ENCODE measurements at places on chromosomes 6 and 20.

- no peak for DNase-seq
- H3K4me1 ChIP-seq: no peaks in the 10 kb centered on the region
- no peak overlapping the region for H3K4me3 ChIP-seq
- H3K27me3 ChIP-seq: no peaks in the 10 kb centered on the region
These were observed 156.4 kb upstream of the AKIRIN2 start for GRCh38 chr6:87858440-87858839.

GRCh38 chr6:141421378-141421777, 711.3 kb upstream of the GJE1 start:
- no peak overlapping the region for H3K4me3 ChIP-seq
- no peaks in the 10 kb centered on the region for H3K4me1 ChIP-seq
- DNase-seq: no peak
- H3K36me3 ChIP-seq: no peaks in the 10 kb centered on the region

DNA sequence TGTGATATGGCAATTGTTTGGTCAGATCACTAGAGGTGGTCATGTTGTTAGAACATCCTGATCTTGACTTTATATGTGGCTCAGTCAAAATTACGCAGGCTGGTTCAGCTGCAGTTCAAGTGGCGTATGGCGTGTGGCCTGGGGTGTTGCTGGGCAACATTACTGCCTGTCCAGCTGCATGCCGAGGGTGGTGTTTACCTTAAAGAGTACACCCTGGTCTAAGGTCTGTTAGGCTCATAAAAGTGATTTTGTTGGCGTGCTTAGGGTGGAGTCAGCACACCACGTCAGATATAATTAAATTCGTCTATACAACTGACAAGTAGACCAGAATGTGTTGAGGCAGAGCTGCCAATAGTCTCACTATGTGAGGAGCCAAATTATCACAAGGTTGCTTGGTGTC, 55.6 kb upstream of the NEDD9 start:
- no peaks in the 10 kb centered on the region for H3K36me3 ChIP-seq
- DNase-seq: peak; percentile 16
- no peaks in the 10 kb centered on the region for H3K27me3 ChIP-seq
- H3K27ac ChIP-seq: no peak overlapping the region
- no peak overlapping the region for H3K4me3 ChIP-seq
- no peaks in the 10 kb centered on the region for H3K4me1 ChIP-seq

DNA sequence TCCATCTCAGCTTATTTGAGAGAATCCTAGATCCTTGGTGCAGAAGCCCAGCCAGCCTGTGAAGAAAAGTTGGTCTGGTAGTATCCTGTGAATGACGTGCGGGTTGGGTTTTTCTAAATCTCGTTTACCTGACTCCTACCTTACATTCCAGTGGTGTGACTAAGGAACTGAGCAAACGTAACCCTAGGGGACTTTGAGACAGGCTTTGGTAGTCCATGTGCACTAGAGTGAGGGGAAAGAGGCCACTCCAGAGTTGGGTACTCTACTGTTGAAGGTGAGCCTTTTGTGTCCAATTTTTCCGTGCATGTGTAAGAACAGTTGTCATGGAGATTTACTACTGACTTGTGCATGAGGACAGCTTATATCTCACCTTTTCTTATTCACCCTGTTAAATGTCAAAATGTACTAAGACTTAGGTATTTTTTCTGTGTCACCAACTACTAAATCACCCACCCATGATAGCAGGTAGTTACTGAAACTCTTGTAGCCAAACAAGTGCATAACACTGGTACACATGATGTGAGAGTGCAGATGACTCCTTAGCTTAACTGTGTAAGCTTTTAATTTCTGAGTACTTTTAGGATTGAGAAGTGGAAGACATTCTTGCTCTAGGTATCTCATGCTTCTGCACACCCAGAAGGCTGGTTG, 26.3 kb upstream of the PLCG1 start:
- peaks cover 21% of the 10 kb centered on the region for H3K36me3 ChIP-seq
- DNase-seq: no peak
- H3K27ac ChIP-seq: no peak overlapping the region
- no peaks in the 10 kb centered on the region for H3K4me1 ChIP-seq

- no peak for DNase-seq
- H3K27me3 ChIP-seq: no peaks in the 10 kb centered on the region
- no peak overlapping the region for H3K27ac ChIP-seq
These were observed 43.5 kb downstream of the FNDC1 start for GRCh38 chr6:159212525-159213280.

DNA sequence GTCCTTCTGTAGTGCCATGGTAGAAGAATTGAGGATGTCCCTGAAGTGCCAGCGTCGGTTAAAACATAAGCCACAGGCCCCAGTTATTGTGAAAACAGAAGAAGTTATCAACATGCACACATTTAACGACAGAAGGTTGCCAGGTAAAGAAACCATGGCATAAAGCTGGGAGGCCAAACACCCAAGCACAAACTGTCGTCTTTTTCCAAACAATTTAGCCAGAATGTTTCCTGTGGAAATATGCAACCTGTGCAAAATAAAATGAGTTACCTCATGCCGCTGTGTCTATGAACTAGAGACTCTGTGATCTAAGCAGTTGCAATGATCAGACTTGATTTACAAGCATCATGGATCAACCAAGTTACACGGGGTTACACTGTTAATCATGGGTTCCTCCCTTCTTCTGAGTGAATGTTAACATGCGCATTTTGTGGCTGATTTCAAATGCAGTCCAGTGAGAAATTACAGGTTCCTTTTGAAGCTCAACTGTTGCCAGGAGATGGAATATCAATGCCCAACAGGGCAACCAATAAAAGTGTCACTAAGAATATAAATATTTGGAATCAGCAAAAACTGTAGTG, 674.9 kb downstream of the GRIK2 start:
- H3K27ac ChIP-seq: no peak overlapping the region
- no peak for DNase-seq
- no peaks in the 10 kb centered on the region for H3K4me1 ChIP-seq
- H3K4me3 ChIP-seq: no peak overlapping the region

- peaks cover 19% of the 10 kb centered on the region for H3K4me1 ChIP-seq
- H3K27me3 ChIP-seq: no peaks in the 10 kb centered on the region
- no peak overlapping the region for H3K4me3 ChIP-seq
- no peaks in the 10 kb centered on the region for H3K36me3 ChIP-seq
These were observed 879 bp downstream of the MEP1A start for GRCh38 chr6:46794068-46794467.

DNA sequence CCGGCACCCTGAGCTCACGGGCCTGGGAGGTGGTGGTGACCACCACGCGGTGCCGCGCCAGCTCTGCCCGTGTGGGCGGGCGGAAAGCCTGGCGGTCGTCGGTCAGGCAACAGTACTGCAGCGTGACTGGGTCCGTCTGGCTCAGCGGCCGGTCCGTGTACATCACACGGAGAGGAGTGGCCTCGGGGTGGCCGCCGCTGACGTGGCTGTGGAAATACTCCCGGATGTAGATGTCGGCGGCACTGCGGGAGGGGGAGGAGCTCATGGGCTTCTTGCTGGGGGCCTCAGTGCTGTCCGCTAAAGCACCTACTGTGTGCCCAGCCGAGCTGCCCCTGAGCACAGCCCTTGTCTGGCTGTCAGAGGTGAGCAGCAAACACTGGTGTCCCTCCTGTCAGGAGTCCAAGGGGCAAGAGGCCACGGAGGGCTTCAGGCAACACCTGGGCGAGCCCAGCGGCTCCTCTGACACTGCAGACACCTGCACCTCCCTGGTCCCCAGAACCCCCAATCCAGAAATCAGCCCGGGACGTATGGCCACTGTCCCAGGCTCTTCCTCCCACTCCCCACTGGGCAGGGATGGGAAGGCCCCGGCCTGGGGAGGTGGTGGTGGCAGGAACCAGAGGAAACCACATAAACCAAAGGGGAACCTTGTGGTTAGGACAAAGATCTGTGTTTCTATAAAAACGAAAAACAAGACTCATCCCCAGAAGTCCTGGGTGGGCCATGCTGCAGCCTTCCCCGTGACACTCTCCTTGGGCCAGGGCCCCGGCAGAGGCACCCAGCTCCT, 6.5 kb downstream of the HELZ2 start:
- no peaks in the 10 kb centered on the region for H3K36me3 ChIP-seq
- no peak overlapping the region for H3K4me3 ChIP-seq
- DNase-seq: peak; percentile 74
- no peaks in the 10 kb centered on the region for H3K4me1 ChIP-seq

DNA sequence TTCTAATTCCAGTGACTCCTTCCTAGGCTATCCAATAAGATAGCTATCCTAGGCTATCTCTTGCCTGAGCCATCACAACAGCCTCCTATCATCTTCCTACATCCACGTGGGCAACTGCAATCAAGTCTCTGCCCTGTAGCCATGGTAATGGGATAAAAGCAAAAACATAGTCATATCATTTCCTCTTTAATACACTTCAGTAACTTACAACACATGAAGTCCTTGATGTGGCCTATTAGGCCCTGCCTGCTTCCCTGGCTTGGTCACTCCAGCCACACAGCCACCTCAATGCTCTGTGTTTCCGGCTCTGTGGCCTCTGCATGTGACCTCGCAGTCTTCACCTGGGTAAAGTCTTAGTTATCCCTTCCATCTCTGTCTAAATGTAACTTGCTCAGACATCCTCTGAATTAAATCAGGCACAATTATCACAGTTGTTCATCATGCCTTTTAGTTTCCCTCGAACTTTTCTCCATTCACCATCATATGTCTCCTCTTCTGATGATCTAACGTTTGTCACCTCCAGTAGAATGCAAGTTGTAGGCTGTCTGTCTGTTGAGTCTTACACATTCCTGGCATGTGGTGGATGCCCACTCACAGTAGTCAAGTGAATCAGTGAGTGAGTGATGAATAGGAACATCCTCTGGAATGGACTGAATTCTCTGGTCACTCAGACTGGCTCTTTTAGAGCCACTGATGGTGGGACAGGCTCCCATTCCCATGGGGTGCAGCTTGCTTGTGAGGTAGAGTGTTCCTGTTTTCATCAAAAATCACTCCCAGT, 229.4 kb downstream of the TBC1D7 start:
- H3K27me3 ChIP-seq: no peaks in the 10 kb centered on the region
- no peaks in the 10 kb centered on the region for H3K36me3 ChIP-seq
- H3K27ac ChIP-seq: no peak overlapping the region

DNA sequence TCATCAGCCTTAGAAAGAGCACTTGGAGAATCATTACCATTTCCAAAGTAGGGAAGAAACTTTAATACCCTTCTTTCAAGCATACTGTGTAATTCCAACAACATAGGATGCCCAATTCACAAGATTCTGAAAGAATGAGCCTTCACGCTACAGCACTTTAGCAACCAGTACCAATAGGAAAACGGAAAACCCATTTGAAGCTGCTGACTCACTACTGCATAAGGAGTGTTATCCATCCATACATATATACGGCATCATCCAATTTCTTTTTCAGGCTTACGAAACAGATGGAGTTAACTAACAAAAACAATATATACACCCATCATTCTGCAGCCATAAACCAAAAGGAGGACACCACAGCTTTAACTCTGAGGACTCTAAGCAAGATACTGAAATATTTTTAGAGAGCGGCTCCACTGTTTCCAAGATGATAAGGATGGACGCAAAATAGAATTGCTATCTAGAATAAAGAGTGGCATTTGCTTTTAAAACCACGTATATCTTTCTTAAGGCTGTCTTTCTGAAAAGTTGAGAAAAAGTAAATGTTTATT, 24.9 kb downstream of the FYN start:
- no peak for DNase-seq
- H3K36me3 ChIP-seq: no peaks in the 10 kb centered on the region

GRCh38 chr20:53899351-53900167, 170.8 kb downstream of the BCAS1 start:
- peaks cover 13% of the 10 kb centered on the region for H3K4me1 ChIP-seq
- H3K36me3 ChIP-seq: no peaks in the 10 kb centered on the region

GRCh38 chr6:119347466-119348095, 2.0 kb downstream of the MAN1A1 start:
- H3K27me3 ChIP-seq: no peaks in the 10 kb centered on the region
- no peaks in the 10 kb centered on the region for H3K36me3 ChIP-seq
- H3K27ac ChIP-seq: peak overlapping the region; percentile 82
- DNase-seq: peak; percentile 52
- H3K4me3 ChIP-seq: peak overlapping the region; percentile 95
- peaks cover 30% of the 10 kb centered on the region for H3K4me1 ChIP-seq

Data from pancreas (tissue), 10 donors.